ENCODE measurements at places on chromosomes 3 and 15. TPM values are rescaled to one million over a fixed set of nuclear protein-coding genes. Genes with fewer than 3 reads are reported as not detected.

DNA sequence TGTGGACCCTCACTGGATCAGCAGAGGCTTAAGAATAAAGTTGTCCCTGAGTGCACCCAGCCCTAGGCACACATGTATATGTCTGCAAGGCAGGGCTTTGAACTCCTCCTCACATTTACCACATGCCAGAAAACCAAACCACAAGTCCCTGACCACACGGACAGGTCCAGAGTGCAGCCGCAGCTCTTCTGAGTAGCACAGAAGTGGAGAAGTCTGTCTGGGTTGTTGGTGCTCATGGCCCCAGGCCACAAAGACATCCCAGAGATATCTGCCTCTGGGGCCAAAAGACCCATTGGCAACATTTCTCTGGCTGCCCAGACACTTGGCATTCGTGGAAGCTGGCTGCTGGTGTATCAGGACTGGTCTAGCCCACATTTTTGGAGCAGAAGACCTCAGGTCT lies 17.4 kb downstream of the SUSD5 start:
- DNase-seq, result peak; percentile 47

GRCh38 chr15:72564091-72564490 lies 90.0 kb downstream of the ARIH1 start:
- no peak for DNase-seq

GRCh38 chr15:47988564-47988963 lies 132.2 kb upstream of the SLC24A5 start:
- DNase-seq, result no peak

DNA sequence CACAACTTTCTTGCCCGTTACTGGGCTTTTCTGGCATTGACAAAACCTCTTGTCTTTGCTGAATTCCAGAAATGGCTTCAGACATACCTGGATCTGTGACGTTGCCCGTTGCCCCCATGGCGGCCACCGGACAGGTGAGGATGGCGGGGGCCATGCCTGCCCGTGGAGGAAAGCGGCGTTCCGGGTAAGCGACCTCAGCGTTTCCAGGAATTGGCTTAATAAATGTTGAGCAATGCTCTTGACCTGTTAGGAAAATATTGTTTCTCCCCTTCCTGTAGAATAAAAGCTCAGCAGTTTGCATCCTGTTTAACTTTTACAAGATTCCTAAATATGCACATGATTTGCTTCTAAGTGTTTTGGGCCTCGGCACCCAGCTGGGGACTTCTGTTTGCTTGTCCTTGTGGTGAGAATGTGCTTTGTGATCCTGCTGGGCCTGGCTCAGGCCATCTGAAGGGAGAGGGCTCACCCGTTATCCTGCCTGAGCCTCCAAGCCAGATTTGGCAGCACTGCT lies 46.7 kb downstream of the ARNT2 start:
- DNase-seq, result no peak

- DNase-seq, result peak; percentile 79
Measured at GRCh38 chr3:159897331-159898075, 91.1 kb upstream of the IL12A start.

Gene P3H2
- 95.5 TPM for total RNA-seq

- no peak for DNase-seq
Measured at GRCh38 chr3:63876260-63876659, 12.6 kb downstream of the ATXN7 start.

DNA sequence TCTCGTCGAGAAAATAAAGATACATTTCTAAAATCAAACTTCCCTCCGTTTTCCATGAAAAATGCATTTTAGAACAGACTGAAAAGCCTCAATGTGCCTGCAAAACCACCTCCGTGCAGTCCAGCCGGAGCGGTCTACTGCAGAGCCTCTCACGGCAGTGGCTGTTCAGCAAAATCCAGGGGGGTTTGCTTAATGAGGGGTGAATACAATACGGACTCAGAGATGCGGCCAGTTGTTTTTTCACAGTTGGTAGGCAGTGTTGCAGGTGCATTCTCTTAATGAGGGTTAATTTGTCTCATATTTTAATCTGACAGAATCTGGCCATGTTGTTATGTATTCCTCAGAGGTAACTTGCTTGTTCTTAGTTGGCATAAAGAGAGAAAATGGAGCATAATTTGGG lies 223.0 kb downstream of the EBLN2 start:
- no peak for DNase-seq

- no peak for DNase-seq
Measured at GRCh38 chr15:101381671-101382212, 86.7 kb upstream of the SNRPA1 start.

DNA sequence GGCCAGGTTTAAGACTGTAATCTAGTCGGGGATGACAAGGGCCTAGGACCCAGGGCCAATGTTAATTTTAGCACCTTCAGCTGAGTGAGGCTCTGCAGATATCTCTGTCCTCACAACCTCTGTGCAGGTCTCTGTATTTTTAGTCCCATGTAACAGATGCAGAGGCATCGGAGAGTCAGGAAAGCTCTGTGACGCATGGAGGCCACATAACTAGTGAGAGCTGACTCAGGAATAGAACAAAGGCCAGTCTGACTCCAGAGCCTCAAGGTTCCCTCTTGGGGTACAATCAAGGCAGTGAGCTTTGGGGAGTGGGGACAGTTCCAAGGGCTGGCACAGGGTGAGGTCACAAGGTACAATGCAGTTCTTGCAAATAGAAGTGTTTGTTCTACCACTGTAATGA lies 31.0 kb downstream of the FSTL1 start:
- DNase-seq, result no peak

GRCh38 chr3:156750874-156751245 lies 75.3 kb upstream of the LEKR1 start:
- DNase-seq, result peak; percentile 84

GRCh38 chr3:134621854-134622253 lies 29.0 kb downstream of the KY start:
- peak; percentile 44 for DNase-seq

DNA sequence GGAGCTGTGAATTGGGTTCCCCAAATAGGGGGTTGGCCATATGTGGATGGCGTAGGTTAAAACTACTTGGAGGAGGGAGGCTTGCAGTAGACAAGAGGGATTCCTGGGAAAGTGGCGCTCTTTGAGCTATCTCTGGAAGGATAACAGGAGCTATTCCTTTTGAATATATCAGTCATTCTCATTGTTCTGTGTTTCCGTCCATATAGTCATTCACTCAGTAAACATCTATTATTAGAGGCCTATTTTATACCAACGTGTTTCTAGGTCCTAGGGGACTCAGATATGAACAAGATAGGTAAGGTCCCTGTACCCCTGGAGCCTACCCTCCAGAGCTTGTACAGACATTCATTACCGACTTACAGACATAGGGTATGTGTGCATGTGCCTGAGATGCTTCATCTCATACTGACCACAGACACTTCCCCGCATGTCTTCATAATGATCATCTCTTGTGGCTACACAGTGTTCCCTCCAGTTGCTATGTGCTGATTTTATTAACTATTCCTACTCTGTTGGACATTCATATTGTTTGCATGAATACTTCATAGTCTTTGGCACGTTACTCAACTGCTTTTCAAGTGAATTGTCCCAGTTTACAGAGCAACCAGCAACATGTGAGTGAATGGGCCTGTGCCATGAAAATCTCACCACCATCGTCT lies 55.8 kb upstream of the VILL start:
- DNase-seq, result no peak

- peak; percentile 83 for DNase-seq
Measured at GRCh38 chr3:12423918-12424630, 60.2 kb upstream of the TSEN2 start.

DNA sequence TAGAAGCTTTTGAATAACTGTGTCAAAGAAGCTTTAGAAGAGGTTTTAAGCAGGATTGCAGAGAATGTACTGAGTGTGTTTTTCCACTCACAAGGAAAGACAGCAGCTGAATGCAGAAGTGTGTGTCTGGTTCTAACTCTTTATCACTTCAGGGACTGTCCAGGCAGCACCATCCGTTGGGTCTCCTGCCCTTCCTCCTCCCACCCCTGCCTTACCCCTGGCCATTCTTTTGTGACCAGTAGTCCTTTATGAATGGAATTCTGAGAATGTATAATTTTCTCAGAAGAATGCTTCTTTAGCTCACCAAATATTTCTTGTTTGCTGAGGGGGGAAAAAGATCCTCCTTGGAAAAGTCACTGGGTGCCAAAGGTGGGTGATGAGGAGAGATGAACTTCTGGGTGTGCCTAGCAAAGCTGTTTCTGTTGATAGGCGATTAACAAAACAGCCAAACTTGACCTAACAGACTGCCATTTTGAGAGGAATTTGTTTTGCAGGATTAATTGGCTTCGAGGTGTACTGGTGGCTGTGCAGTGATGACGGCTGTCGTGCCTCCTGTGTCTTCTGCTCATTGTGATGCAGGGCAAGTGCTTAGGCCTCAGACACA lies 70.9 kb downstream of the IGF1R start:
- no peak for DNase-seq

DNA sequence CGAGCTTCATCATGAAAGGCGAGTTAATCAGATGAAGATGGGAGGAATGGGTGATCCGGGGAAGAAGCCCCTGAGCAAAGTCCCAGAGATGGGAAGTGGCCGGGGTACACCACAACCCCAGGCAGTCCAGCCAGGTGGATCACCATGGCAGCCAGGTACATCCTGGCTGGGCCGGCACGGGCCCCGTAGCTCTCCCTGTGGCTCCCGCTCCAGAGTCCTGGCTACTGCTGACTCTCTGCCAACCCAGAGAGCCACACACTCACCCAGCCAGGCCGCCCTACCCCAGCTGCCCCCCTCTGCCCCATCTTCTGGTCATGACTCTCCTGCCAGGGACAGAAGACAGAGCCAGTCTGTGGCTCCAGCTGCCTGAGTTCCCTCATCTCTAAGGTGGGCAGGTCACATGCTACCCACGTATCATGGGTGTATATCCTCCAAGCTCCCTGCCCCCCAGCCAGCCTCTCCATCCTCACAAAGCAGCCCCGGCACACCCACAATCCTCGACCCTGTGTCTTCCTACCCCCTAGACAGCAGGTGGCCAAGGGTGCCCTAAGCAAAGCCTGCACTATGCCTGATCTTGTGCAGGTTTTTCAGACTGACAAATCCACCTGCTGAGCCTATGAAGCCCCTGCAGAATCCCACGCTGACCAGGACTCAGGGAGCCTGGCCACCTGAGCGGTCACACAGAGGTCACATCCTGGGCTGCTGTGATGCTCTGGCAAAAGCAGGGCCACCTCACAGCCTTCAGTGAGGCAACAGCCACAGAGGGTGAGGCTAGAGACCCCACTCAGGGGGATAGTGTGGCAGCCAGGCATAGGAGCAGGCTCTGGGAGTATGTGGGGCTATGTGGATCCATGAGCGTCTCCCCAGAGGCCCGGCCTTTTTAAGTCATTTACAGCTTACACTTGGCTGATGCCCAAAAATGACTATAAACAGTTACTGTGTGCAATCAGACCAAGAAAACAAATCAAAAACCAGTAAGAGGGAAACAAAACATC lies 13.2 kb downstream of the XXYLT1 start:
- DNase-seq, result no peak

Gene AMIGO3
- 5.5 TPM for total RNA-seq

DNA sequence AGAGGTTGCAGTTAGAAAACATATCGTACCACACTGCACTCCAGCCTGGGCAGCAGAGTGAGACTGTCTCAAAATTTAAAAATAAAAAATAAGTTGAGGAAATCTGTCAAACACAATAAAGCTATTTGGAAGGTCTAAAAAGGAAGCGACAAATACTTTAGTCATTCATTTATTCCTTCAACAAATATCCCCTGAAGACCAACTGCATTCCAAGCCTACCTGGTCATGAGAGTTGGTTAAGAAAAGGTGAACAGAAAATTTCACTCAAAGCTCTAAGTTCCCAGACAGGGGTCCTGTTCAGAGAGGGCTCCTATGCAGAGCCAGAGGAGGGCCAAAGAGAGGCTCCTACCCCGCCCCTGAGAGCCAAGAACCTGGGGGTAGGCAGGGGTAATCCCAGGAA lies 15.4 kb upstream of the PRKAR2A start:
- peak; percentile 4 for DNase-seq

Measured in M059J (cell line).